ENCODE measurements at places on chromosomes 11 and 22.

- no peak for DNase-seq
Measured at GRCh38 chr11:133677387-133677786, 145.1 kb upstream of the OPCML start.

DNA sequence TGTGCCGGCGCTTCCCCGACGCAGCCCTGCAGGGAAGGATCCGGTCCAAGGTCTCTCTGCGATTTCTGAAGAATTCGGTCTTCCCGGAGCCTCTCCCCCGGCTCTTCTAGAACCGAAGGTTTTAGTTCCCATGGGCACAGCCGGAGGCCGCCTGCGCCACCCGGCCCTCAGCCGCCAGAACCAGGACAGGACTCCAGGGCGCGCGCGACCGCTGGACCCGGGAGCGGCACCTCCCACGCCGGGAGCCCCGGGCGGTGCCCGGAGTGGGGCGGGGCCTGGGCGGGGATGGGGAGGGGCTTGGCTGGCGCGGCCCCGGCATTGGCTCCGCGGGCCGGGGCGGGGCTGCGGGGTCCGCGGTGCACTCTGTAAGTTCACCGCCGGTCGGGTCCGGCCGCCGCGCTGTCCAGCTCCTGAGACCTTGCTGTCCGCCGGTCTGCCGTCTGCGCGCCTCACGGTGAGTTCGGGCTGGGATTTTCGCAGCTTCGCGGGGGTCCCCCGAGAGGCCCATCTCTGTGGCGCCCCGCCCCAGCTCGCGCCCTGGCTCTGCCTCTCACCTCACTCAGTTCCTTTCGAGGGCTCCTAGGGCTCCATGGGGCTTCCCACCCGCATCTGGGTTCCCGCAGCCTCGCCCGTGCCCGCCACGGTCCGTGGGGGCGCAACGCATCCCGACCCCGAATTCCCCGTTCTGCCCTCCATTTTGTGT, at the start of gene CDC42EP2:
TSS of gene CDC42EP2 (plus strand) at position 366 of the 703 bp plus-strand sequence. CDS start 6,033 bp downstream, outside the sequence.
- DNase-seq = peak; percentile 59

DNA sequence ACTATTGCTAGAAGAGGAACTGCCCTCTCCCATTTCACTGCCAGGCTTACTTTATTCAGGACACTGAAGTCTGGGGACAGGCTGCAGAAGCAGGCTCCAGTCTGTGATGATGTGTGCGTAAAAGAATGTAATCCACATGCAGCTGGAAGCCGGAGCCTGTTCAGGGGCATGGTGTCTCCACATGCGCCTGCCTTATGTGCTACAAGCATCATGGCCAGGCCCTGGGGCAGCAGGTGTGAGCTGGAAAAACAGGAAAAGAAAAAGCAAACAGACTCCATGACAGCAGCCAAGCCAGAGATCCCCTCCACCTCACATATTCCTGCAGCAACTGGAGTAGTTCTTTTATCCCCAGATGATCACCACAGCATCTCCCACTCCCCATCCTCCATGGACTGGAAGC, 33.4 kb downstream of the ARFGAP2 start:
- no peak for DNase-seq

DNA sequence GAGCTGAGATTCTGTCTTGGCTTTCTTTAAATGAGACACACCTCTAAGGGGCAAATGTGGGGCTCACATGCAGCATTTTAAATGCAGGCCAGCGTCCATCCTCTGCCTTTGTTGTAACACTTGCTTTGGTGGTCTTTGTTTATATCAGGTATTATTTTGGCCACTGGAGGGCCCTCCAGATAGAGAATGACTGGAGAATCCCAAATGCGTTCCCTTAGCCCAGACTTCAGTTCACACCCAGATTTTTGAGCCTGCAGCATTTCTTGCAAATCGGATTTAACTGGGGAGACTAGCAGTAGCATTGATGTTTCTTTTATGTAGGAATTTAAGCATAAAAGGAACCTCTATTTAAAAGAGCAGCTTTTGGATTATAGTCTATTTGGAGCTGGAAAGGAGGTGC, 200.2 kb upstream of the SORL1-AS1 start:
- DNase-seq = no peak

GRCh38 chr22:49036513-49036912, 791.2 kb downstream of the BRD1 start:
- no peak for DNase-seq

DNA sequence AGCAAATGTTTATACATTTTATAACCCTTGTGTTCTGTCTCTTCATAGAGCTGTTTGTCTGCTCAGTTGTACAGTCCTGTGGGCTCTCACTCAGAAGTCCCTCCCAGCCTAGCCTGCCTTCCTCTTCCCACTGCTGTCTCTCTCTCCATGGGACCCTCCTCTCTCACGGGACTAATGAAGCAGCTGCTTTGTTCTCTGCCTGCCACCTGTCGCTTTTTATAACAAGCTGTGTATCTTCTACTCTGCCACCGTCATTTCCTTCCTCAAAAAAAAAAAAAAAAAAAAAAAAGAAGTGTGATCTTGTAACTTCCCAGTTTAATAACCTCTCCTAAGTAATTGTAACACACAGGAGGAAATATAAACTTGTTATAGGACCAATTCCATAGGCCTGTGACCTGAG, 92.2 kb upstream of the ALKBH3 start:
- DNase-seq = no peak

DNA sequence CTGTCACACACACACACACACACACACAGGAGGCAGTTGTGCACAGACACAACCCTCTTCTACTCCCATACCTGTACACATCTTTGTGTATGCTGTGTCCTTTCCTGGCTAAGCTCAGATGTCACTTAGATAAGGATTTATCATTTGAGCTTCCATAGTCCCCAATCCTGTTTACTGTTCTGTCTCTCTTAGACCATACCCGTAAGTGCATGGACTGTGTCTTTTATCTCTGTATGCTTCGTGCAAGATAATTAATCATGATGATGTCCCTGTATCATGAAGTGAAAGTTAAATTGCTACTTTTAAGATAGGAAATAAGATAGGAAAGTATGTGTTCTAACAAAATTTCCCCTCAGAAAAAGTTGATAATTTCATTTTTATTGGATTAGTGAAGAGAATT, 30.3 kb downstream of the PRMT3 start:
- DNase-seq = no peak

- no peak for DNase-seq
Measured at GRCh38 chr22:26777156-26777801, 119.9 kb downstream of the MIAT start.

- no peak for DNase-seq
Measured at GRCh38 chr11:47248304-47248663, 330 bp downstream of the ACP2 start.

DNA sequence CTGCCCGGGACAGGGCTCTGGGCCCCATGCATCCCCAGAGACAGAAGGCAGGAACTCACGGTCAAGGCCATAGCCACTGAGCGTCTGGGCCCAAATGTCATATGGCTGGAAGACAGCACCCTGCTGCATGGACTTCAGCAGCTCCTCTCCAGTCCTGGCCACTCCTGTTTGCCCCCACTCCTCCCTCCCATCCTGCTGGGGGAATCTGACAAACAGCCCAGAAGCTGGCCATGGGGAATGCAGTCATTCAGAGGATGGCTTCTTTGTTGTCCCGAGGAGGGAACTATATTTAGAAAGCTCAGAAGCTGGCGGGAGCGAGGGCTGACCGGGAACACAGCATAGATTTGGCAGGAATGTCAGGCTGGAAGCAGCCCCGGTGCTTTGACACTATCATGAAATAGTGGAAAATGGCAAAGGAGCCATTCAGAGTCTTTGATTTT, 35.0 kb downstream of the DKK3 start:
- no peak for DNase-seq

GRCh38 chr22:36193171-36193570, 8.4 kb downstream of the APOL4 start:
- DNase-seq = no peak

- no peak for DNase-seq
Measured at GRCh38 chr11:114322934-114323333, 26.7 kb downstream of the NNMT start.

All from activated CD4-positive, CD25-positive, alpha-beta regulatory T cell (primary cell).